ENCODE measurements at places on chromosomes 2 and 18.

- DNase-seq: no peak
Observed at GRCh38 chr2:119481501-119482455, 42.5 kb downstream of the SCTR start.

- DNase-seq: no peak
Observed at GRCh38 chr2:129078548-129078947, 759.9 kb upstream of the HS6ST1 start.

GRCh38 chr18:36017232-36017631 lies 44.8 kb downstream of the RMP24 start:
- no peak for DNase-seq

DNA sequence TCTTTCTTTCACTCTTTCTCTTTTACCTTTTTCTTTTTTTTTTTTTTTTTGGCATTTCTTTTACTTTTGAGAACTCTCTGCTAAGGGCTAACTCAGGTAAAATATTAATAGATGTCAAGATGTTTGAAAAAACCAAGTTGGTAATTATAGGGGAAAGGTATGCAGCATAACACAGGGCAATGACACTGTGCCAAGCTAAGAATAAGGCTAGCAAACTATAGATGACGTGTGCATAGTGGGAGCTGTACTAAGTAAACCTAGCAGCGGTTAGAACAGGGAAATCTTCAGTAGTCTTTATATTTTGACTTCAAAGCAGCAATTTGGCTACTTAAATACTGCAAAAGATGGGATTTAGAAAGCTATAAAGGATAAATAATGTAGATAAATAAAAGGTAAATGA lies 415.4 kb upstream of the RGPD4 start:
- DNase-seq: no peak

GRCh38 chr18:31819106-31819924 lies 58.6 kb upstream of the SLC25A52 start:
- DNase-seq: no peak

DNA sequence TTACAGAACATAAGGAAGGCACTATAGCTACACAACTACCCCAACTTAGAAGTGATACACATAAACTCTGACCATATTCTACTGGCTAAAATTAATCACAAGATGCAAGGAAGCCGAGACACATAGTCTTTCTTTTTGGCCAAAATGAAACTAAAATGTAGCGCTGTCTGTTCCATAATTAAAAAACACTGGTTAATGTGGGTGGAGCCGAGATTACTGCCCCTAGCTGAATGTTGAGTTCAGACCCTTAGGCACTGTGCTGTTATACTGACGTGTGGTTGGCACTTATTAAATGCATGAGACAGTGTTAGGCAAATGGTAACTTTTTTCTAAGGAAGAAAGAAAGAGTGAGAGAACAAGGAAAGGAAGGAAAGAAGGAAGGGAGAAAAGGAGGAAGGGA lies 254.6 kb upstream of the RND3 start:
- DNase-seq: no peak

DNA sequence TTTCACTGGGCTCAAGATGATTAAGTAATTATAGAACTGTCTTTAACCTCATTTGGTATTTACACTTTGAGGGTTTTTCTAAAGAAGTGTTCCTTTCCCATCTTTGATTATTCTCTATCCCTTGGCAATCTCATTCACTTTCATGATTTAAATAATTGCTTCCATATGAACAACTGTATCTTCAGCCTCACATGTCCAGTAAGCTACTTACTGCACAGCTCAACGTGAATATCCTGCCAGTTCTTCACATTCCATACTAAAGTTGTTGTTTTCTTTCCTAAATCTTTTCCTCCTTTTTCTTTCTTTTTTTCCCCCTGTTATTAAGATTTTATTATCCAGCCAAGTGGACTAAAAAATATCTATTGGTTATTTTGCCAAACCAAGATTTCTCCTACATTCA lies 37.7 kb downstream of the ZC3H15 start:
- no peak for DNase-seq

- DNase-seq: no peak
Observed at GRCh38 chr2:40189881-40190280, 262.0 kb downstream of the SLC8A1 start.

GRCh38 chr2:232129483-232129882 lies 168.0 kb downstream of the DIS3L2 start:
- DNase-seq: no peak

- DNase-seq: no peak
Observed at GRCh38 chr2:949384-950079, 1.1 kb upstream of the SNTG2 start.

GRCh38 chr2:98036349-98037000 lies 40.7 kb upstream of the TMEM131 start:
- no peak for DNase-seq

GRCh38 chr2:64652231-64653108 lies 1.2 kb downstream of the SERTAD2 start:
- no peak for DNase-seq

DNA sequence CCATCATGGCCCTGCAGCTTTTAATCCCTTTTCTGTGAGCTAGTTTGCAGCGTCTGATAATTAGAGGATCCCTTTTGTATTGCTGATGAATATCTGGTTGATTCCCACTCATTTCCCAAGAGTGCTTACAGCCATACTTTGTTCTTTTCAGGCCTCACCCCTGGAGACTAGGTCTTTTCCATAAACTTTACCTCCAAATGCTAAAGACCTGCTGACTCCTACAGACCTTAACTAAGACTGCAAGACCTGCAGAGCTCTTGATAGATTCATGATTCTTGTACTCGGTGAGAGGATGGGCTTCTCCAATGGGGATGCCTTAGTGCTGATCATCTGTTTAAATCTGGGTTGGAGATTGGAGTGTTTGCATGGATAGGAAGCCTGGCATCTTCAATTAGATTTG lies 33.1 kb upstream of the DYNAP start:
- no peak for DNase-seq

DNA sequence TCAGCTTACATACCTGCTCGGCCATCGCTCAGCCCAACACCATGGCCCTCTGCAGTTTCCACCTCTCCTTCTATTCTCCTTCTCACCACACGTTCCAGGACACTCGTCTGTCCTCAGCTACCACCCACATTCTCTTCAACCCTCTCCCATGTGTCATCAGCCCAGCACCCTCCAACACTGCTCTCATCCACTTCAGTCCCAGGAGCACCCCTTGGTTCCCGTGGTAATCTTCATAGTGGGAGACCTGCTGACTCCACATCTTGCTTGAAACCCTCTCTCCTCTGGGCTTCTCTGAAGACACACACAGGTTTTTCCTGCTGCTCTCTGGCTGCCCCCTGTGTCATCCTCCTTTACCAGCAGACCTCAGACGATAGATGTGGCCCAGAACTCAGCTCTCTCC lies 228.7 kb downstream of the GBX2 start:
- no peak for DNase-seq

DNA sequence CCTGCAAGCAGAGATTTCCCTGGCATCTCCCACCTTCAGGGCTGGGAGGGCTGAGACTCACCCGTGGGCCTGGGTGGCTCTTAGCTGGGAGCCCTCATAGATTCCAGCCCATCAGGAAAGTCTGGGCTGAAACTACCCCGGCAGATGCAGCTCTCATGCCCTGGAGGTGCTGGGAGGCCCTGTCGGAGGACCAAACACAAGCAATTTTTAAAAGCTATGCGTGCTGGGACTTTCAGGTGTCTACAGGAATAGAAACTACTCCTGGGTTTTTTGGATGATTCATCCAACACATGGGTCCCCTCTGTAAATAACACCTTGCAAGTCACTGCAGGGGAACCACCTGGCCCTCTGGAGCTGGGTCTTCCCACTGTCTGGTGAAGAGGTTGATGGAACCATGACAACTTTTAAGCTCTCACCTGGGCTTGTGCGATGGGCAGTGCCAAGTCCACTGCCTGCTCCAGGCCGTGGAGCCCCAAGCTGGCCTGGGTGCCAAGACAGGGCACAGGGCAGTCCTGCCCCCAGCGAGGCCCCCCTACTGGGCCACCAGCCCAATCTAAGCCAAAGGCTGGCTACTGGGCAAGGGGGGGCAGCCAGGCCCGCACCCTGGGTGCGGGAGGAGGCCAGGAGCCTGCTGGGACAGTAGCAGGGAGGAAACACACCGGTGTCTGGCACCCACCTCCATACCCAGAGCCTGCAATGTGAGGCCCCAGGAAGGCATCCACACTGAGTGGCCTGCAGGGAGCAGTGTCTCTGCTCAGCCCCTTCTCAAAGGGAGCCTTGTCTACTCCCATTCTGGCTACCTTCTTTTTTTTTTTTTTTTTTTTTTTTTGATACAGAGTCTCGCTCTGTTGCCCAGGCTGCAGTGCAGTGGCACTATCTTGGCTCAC lies 1.1 kb upstream of the GPR55 start:
- no peak for DNase-seq

GRCh38 chr2:11540148-11540995 lies 6.5 kb downstream of the GREB1 start:
- DNase-seq: no peak

DNA sequence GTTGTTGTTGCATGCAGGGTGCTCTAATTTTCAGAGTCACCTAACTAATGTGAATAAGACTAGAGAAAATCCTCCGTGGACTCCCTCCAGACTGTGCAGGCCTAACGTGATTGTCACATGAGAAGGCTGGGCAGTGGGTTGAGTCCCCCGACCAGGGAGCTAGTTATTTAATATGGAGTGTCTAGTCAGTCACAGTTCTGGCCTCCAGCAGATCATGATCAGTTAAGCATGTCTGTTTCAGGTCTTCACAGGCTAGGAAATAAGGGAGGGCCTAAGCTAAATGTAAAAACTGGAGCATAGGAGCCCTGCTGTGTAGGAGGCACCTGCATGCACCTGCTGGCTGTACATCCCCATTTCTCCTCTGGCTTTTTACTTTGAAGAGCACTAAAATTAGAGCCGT lies 86.8 kb downstream of the PRPF40A start:
- DNase-seq: no peak

DNA sequence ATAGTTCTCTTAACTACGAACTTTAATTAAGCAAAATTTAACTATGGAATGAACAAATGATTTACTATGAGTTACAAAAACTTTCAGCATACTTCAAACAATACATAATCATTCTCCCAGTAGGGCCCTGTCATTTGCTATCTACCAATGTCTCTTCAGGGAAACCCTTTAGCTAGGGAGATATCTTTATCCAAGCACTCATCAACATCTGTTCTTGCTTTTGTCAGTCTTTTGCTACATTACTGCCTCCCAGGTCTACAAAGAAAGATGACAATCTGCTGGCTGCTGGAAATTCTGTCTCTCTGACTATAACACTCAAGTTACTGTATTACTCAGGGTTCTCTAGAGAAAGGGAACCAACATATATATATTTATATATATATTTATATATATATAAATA lies 1626.3 kb upstream of the CELF4 start:
- no peak for DNase-seq

GRCh38 chr18:13003466-13003896 lies 12.3 kb downstream of the CEP192 start:
- DNase-seq: no peak

GRCh38 chr2:202375033-202375608 lies 1.0 kb upstream of the BMPR2 start:
- DNase-seq: peak; percentile 20

DNA sequence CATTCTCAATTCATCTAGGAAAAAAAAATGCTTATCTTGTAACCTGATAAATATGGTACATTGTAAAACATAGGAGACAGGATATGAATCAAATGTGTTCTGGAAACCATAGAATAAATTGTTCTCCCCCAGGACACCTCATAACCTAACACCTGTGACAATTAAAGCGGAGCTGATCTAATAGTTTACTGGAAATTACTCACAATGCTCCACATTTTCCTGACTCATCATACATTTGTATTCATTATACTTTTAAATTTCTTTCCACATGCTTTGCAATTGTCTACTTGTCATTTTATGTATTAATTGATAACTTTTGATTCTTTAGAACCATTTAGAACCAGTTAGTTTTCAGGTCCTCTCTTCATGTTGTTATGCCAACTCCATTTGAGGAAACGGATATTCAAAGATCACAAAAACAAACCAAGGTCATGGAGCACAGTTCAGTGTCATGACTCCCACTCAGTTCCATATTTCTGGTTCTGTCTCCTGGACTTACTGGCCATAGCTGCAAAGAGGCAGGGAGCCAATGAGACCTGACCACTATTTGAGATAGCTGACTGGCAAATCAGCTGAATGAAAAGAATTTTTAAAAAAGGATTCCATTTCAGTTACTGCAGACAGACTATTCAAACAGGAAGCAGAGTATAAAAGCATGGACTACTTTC lies 128.5 kb downstream of the CALCRL start:
- no peak for DNase-seq

DNA sequence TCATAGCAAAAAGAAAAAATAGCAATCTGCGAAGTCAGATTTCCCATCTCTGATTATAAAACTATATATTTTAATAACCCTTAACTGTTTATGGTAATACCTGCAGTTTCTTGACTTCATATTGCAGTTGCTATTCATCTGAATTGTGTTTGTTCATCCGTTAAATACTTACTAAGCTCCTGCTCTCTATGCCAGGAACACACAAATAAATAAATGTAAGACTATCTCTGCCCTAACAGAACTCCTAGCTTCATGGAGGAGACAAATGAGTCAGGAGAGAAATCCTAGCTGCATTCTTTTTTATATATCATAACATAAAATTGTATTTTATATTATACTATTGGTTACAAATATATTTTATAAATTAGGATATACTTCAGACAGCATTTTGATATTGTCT lies 61.2 kb downstream of the MALT1 start:
- no peak for DNase-seq

GRCh38 chr18:50506362-50506761 lies 53.5 kb upstream of the MAPK4 start:
- no peak for DNase-seq

GRCh38 chr2:239610457-239611221 lies 209.8 kb upstream of the HDAC4 start:
- DNase-seq: no peak

- no peak for DNase-seq
Observed at GRCh38 chr2:102977426-102978090, 215.7 kb downstream of the TMEM182 start.

DNA sequence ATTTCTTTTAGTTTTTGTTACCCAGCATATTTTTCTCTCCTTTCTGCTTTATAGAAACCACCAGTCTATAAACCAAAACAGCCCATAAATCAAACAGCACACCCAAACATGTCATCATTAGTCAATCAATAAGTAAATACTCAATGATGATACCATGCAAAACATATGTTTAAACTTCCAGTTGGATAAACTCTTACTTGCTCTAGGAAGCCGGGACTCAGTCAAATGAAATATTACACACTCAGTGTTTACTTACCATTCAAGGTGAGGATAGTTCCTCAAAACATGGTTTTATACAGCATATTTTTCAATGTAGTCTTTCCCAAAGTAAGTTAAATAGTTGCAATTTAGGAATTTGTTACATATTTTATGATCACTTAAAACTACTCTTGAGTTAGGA lies 343.6 kb upstream of the NXPH2 start:
- DNase-seq: no peak

- no peak for DNase-seq
Observed at GRCh38 chr2:200787351-200788120, 24.2 kb upstream of the BZW1 start.

Data from activated CD8-positive, alpha-beta memory T cell treated with anti-CD3 and anti-CD28 coated beads for 1 hour (primary cell).